MV-4-11 (cell line): ENCODE measurements at places on chromosomes 7 and 10.
A peak's percentile ranks its signal among the peaks of the same experiment; 100 is the strongest.

DNA sequence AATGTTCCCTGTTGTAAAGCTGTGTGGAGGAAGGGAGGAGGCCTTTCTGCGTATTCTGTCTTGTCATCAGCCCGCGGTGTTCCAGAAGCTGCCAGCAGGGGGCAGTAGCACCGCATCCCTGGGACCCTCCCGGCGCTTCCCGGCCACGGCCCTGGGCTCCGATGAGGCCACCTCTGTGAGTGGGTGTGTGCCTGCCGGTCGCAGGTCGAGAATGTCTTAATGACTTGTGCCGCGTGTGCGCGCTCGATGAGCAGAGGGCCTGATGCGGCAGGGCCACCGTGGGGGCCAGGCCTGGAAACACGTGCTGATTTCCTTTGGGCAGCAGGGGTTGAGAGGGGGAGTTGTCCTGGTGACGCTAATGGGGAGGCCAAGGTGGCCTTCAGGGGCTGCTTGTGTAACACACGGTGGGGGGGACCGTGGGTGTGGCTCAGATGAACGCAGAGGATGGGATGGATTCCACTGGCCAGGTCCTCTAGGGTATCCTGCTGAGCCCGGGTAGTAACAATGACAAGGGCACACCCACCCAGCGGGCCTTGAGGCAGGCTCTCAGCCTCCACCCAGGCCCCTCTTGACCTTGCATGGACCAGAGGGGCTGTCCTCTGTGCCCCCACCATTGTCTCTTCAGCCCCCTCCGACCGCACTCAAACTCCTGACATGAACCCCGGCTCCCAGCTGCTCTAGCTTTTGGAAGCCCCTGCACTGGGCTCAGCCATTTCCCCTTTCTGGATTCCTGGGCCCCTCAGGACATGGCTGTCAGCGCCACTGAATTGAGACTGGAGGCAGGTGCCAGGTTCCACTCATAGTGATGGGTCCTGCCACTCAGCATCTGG lies 135.9 kb upstream of the PODXL start:
- DNase-seq = no peak

GRCh38 chr10:4588824-4589223 lies 237.2 kb upstream of the AKR1E2 start:
- DNase-seq = no peak

DNA sequence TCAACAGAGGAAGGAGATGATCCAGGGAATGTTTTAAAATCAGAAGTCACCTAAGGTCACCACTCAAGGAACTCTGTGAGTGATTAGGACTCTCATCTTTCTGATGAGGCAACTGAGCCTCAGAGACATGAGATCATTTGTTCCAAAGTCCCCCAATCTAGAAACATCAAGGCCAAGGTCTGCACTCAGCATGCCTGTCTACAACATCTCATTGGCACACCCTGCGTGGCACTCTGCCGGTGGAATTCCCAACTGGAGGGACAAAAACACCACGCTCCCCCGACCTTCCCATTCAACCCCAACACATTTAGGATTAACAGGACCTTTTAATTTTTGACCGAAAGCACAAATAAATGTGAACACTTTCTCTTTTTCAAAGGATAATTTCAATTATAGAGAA lies 31.4 kb downstream of the CPXM2 start:
- DNase-seq = no peak

GRCh38 chr7:112997831-112998230 lies 88.8 kb downstream of the GPR85 start:
- DNase-seq = no peak

DNA sequence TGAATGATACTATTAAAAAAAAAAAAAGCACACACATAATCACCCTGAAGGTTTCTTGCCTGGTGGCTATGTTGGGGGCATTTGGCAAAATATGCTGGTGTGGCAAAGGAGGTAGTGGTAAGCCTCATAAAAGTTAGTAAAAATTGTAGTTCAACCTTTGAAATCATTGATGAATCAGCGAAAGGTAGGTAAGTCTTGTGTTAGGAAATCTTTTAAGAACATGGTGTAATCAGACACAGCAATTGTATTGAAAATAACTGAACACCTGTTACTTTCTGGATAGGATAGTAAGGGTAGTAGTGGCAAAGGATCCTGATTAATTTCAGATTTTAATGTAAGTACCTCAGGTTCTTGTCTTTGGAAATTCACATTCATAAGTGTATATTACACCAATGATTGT lies 40.9 kb downstream of the CALML5 start:
- DNase-seq = no peak

DNA sequence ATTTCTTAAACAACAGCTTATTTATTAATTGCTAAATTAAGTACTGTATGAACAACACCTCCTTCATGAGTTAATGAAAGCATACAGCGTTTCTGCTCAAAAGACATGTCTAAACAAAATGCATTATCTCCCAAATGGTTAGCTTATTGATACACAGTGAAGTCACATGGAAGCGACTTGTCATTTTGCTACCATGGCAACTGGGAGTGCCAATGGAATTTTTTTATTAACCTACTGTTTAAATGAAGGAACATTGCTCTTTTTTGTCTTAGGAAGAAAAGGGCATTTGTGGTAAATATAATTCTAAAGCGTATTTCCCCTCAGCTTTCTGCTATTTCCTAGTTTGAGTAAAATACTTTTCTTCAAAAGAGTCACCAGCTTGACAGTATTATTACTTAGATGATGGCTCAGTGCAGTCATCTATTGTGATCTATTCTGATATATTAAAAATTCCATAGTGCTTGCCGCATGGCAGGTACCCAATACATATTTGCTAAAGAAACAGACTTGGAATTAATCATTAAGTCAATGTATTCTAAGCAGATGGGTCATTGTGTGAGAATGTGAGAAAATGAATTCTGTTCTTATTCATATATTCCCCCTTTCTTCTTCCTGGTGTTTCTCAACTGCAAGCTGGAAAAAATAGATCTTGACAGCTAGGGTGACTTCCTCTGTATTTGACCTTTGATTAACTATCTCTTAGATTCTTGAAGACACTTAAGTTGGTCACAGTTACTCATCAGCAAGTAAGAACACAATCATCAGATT lies 818.3 kb downstream of the MAGI2 start:
- no peak for DNase-seq

GRCh38 chr10:73054286-73054685 lies 42.4 kb downstream of the P4HA1 start:
- DNase-seq = peak; percentile 47

- no peak for DNase-seq
Measured at GRCh38 chr7:135976312-135977006, 700 bp downstream of the MTPN start.
